ENCODE measurements at places on chromosomes 6 and 20.

GRCh38 chr20:32946629-32947028 is 57.6 kb downstream of the SUN5 start:
- no peak for DNase-seq

DNA sequence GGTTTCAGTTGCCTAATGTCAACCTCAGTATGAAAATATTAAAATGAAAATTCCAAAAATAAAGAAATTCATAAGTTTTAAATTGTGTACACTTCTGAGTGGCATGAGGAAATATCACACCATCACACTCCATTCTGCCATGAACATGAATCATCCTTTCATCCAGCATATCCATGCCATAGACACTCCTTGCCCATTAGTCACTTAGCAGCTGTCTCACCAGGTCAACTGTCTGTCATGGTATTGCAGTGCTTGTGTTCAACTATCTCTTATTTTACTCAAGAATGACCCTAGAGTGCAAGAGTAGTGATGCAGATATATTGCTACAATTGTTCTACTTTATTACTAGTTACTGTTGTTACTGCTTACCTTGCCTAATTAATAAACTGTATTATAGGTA is 712.4 kb downstream of the EPHA7 start:
- no peak for DNase-seq

DNA sequence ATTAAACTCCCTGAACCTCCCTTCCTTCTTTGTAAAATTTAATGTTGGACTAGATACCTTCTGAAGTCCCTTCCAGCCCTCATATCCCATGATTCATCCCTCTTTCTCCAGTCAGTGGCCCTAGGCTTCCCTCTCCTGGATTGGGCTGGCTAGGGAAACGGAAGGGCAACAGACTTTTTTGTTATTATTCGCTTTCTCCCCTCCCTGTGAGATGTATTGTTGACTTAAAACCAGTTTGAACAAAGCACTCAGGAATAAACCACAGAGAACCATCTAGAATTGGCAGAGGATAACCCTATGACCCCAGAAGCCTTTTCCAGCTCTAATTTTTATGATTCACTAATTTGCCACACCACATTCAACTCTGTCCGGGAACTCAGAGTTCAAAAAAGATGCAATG is 239.7 kb upstream of the SUPT3H start:
- DNase-seq: no peak

DNA sequence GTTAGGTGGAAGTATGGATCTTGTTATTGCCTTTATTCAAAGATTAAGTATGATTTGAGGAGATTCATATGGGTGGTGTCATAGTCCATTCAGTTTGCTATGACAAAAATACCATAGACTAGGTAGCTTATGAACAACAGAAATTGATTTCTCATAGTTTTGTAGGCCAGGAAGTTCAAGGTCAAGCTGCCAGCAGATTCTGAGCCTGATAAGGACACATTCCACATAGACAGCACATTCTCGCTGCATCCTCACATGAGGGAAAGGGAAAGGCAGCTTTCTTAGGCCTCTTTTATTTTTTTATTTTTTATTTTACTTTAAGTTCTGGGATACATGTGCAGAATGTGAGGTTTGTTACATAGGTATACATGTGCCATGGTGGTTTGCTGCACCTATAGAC is 27.7 kb downstream of the ME1 start:
- no peak for DNase-seq

DNA sequence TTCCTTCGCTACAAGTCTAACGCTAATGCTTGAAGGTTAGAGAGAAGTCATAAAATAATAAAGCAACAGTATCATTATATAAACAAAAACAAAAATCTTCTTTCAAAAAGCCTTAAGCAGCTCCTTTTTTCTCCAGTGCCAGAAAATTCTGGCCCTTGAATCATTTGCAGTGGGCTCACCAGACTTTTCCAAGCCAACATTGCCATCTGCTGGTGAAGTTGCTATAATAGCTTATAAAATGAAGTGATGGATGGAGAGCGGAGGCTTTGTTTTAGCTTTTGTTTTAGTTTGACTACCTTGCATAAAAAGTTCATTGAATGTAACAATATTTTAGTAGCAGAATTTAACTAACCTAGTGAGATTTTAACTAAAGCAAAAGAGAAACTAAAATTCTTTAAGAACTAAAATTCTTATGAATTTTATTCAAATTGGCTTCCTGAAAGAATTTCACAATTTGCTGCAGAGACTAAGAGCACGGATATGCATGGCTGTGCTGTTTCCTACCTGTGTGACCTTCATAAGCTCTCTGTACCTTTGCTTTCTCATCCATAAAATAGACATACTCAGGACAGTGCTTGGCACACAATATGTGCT is 44.8 kb upstream of the SLC2A12 start:
- no peak for DNase-seq

DNA sequence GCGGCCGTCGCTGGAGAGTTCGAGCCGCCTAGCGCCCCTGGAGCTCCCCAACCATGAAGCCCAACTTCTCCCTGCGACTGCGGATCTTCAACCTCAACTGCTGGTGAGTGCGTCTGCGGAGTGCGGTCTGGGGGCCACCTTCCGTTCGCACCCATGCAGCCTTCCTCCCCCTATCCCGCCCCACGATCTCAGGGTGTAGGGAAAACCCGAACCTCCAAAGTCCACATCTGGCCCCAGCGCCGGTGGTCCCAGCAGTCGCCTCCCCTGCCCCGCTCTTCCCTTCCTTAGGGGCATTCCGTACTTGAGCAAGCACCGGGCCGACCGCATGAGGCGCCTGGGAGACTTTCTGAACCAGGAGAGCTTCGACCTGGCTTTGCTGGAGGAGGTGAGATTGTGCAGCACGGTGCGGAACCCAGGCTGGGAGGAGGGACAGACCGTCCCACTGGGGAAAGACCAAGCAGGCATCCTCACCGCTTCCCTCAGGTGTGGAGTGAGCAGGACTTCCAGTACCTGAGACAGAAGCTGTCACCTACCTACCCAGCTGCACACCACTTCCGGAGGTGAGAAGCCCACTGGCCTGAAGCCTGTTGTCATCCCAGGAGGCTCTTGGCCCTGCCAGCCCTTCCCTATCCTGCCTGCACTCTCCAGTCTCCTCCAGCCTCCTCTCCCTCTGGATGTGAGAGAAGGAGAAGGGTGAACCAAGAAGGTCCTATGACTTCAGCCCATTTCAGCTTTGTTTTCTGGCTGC is 719 bp downstream of the SMPD2 start:
- no peak for DNase-seq

GRCh38 chr20:19493794-19494495 is 264.1 kb upstream of the RIN2 start:
- no peak for DNase-seq

DNA sequence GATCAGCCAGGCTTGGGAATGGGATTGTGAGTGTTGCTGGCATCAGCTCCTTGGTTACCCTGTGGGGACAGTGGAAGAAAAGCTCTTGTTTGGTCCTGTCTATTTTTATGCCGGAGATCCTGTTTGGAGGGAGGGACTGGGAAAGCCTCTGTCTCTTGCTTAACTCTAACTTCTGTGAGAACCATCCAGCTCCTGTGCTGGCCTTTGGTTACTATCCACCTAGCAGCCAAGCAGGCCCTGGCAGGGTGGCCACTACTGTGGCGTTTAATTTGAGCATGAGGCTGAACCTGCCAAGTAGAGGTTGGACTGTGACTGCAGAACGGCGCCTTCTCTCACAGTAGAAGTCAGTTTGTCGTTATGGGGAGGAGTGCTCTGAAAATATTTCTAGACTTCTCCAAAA is 193.3 kb downstream of the UTRN start:
- DNase-seq: no peak

DNA sequence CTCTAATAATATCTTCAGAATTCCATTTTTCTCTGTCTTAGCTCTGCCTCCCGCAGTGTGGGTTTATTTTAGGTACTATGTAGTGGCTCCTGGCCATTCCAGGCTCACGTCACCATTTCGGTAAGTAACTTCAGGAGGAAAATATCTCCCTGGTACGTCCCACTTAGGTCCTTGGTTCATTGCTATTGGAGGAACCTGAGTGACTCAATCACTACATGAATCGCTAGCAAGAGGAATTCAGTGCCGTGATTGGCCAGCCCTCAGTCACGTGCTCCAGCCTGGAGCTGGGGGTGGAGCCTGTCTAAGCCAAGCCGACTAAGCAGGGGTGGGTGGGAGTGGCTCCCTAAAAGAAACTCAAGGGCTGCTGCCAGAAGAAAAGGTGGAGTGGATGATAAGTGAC is 67.3 kb upstream of the E2F3 start:
- DNase-seq: no peak

DNA sequence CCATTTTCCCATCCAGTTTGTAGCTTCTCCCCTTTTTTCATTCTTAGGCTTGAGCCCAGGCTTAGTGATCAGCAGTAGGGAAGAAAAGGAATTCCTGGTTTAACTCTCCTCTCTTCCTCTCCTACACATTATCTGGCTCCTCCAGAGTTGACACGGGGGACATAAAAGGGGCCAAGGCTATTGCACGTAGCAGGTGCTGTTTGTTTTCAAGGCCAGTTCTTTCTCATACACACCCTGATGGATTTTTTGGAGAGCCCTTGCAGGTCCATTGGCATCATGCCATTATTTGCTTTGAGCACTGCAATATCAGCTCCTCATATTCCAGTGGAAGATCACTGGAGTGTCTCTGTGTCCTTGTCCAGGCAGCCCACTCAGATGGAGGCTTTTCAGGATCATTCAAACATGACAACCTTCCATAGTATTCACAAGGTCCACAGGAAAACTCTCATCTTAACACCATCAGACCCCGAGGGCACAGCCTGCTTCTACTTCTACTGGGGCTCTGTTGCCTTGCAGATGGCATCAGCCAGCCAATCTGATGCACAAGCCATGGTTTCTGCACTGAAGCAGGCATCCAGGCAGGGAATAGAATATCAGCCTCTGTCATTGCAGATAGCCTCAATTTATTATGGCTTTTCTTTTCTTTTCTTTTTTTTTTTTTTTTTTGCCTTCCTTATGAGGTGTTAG is 18.8 kb downstream of the PLCB4 start:
- no peak for DNase-seq

GRCh38 chr20:63246490-63247288 is 7.6 kb downstream of the NKAIN4 start:
- no peak for DNase-seq

DNA sequence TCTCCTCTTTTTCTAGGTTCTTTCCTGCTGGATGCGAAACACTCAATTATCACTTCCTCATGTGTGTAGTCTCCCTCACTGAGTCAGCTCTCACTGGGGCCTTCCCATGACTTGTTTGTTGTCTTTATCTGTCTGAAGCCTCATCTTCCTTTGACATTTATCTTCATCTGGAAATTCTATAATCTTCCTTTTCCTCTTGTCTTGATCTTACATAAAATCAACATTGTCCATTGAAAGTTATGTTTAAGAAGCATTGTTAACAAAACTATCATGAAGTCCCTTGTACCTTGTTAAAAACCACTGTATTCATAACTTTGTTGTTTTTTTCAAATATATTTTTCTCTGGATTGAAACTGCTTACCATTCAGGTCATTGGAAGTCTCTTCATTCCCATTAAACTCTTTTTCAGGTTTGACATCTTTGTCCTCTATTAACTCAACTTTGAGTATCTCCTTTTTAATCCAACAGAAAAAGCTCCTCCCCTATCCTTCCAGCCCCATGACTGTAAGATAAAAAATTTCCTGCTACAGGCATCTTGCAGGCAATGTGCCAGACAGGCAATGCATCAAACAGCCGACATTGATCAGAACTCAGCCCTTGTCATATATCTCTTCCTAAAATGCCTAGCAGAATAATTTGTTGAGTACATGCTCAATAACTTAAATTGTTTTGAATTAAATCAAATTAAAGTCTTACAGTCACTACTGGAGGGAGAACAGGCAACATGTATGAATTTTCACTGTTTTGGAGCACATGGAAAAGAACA is 34.8 kb downstream of the MYLIP start:
- no peak for DNase-seq

DNA sequence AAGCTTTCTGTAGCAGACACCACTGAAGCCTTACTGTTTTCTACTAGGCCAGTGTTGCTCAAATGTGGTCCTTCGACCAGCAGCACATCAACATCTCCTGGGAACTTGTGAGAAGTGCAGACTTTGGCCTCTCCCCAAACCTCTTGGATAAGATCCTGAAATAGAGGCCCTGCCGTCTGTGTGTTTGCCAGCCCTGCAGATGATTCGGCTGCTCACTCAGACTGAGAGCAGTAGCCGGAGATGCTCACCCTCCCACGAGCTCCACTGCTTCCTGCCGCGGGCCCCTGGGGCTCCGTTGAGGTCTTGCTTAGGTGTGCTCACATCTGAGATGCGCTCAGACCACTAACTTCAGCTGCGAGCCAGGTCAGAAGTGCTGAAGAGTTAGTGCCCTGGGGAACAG is 129.5 kb upstream of the SSTR4 start:
- DNase-seq: no peak

GRCh38 chr6:133396984-133397348 is 155.8 kb downstream of the EYA4 start:
- DNase-seq: peak; percentile 33

GRCh38 chr6:44837255-44837654 is 449.7 kb downstream of the CDC5L start:
- DNase-seq: no peak

GRCh38 chr6:120354452-120355098 is 979.7 kb downstream of the TBC1D32 start:
- no peak for DNase-seq

- DNase-seq: no peak
These were observed 44.2 kb downstream of the AKAP12 start for GRCh38 chr6:151284012-151284411.

GRCh38 chr6:39891976-39892375 is 42.3 kb downstream of the MOCS1 start:
- DNase-seq: no peak

GRCh38 chr20:3786126-3786484 is 435 bp downstream of the CENPB start:
- no peak for DNase-seq

- DNase-seq: no peak
These were observed 35.4 kb upstream of the HMGN3 start for GRCh38 chr6:79269877-79270276.

DNA sequence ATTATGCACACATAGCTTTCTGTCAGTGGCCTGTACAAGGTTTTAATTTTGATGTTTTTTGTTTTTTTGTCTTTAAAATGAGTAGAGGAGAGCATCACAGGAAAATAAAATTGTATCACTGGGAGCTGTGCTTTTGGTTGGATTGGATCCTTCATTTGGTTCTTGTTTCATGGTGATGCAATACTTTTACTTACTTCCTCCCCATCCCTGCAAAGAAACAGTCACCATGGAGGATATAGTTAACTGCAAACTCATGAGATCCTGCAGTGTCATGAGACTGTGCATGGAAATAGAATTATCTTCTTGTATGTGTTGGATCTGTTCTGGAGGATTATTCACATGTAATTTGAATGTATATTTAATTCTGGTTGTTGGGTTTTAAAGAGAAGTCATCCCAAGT is 122.3 kb downstream of the JARID2 start:
- DNase-seq: no peak
